Activated CD4-positive, alpha-beta T cell treated with anti-CD3 and anti-CD28 coated beads for 48 hours (primary cell): ENCODE measurements at places on chromosomes 5 and 9.

DNA sequence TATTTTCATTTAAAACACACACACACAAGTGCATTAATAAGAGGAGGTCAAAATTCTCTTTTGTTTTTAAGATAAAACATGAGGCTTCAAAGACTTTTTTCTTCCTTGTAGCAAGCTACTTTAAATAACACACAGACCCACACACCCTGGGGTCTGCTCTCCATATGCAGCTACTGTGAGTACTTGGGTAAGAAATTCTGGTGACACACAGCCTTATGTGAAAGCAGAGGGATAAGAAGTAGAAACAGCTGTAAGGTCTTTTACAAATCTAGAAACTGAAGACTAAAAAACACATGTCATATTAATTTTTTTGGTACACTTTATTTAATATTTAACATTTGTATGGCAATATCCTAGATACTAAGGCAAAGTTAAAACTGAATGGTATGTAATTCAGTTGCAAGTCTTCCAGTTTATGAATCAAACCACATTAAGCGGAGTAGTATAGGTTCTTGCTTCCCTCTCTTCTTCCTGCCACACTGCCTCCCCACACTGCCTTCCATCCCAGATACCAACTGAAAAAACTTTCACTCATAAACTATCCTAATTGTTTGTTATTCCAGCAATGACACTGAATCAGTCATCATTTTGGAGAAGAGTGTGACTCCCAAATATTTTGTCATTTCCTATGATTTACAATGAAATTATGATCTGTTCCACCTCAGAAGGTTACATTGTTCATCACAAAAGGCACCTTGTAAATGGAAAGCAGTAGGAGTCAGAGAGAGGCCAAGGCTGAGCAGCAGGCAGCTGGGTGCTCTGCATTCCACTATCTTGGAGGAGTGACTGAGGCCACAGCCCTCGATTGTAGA, 92.0 kb downstream of the PLCXD3 start:
- DNase-seq: no peak

GRCh38 chr9:135508211-135508820, 7.8 kb downstream of the MRPS2 start:
- DNase-seq: no peak

GRCh38 chr9:78677326-78677725, 380.4 kb downstream of the PSAT1 start:
- no peak for DNase-seq

- no peak for DNase-seq
Measured at GRCh38 chr5:125603321-125603720, 819.9 kb upstream of the GRAMD2B start.

DNA sequence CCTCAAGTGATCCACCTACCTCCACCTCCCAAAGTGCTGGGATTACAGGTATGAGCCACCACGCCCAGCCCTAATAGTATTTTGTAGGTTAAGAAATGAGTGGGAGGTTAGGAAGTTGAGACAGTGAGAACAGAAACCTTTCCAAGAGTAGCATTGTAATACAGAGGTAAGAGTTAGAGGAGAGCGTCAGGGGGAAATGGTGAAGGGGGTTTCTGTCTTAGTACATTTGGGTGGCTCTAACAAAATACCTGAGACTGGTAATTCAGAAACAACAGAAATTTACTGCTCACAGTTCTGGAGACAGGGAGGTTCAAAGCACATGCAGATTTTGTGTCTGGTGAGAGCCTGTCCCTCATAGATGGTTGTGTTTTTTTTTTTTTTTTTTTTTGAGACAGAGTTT, 18.8 kb downstream of the SMIM3 start:
- DNase-seq: no peak
